RPMI8226 (cell line): ENCODE measurements at places on chromosomes 4 and X.
A peak's percentile ranks its signal among the peaks of the same experiment; 100 is the strongest.

- DNase-seq, result no peak
Observed at GRCh38 chrX:1528186-1528883, 8.7 kb downstream of the P2RY8 start.

DNA sequence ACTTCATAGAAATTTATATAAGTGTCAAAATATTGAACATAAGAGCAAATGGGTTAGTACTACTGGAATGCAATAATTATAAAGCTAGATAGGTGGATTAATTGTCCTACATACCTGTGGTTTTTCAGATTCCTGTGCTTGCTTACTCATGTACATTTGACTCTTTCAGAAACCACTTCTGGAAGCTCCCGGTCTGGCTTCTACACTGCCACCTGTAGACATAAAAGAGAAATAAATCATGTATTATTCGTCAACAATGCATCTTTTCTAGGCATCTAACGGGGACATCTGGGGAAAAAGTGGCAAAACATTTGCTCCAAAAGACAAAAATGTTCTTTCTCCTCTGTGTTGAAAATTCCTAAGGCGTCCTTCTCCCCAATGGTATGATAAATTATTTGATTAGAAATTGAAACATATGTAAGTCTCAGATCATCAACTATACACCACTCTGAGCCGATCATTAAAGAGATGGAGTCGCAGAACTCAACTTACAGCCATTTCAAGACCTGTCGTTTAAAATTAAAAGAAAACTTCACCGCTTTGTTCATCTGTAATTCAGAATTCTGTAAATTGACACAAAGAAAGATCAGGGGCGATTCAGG is 648.7 kb upstream of the DIPK2B start:
- DNase-seq, result peak; percentile 58

DNA sequence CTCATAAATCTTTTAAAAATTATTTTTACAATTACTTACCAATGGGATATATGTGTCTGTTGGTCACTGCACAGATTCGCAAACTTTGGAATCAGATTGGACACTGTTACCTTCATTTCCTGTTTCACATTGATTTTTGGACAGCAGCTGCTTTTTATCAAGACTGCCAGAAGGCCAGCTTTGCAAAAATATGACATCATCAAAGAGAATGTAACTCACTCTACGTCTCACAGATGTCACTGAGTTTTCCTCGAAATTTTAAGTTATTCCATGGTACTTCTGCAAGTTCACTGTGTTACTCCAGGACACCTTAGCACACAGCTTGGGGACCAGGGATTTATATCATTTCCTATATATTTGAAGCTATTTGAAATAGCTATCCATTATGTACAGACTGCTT is 31.8 kb upstream of the MAGEB2 start:
- no peak for DNase-seq

DNA sequence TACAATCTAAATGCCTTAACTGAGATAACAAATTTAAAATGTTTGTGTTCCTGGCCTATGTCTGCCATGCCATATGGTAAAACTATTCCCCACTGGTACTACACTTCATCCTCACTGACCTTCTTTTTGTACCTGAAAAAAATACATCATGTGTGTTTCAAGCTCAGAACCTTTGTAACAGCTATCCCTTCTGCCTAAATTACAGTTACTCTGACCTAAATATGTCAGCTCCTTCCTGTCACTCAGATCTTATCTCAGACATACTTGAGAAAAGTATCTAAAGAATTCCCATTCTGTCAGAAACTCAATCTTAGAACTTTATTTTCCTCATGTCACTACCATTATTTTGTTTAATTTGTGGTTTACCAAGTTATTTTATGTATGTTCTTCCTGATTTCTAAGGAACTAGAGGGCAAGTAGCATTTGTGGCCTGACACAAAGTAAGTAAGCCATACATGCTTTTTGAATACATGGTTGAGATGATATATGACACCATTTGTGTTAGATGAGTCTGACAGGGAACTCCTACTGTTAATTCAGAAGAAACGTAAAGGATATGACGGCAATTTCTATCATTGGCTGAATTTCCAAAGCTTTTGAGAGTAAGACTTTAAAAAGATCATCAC is 456.5 kb upstream of the NDST3 start:
- no peak for DNase-seq

DNA sequence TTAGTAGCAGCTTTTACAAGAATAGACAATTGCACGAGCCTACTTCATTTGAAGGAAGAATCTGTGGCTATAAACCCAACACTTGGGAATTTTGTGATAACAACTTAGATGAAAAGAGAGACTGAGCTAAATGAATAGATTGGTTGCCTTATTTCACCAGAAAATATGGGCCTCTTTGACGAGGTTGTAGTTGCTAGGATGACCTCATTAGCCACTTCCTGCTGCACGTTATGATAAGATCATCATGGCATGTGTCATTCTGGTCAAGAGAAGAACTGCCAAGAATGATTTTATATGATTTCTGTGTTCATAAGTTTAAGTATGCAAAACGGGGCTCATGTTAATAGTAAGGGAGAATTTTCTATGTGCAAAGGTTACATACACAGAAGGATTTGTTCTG is 321.9 kb upstream of the GIMD1 start:
- no peak for DNase-seq

DNA sequence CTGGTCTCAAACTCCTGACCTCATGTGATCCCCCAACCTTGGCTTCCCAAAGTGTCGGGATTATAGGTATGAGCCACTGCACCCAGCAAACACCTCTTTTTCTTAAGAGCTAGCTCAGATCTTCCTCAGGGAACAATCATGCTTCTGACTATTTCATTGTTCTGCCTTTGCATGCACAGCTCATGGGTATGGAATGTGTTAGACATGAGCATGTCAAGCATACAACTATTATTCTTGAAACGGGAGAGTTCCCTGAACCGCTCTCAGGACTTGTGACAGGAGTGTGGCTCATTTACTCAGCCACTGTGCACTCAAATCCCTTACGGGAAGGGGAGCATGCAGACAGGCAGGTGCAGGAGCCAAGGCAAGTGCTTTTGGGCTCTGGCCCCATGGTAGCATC is 231.7 kb upstream of the TAPT1 start:
- no peak for DNase-seq

- no peak for DNase-seq
Observed at GRCh38 chr4:42642101-42642797, 14.7 kb downstream of the ATP8A1 start.
